Activated CD8-positive, alpha-beta memory T cell treated with anti-CD3 and anti-CD28 coated beads, Interleukin-2, amount 10 ng/mL, durations not matched to agents 7 days and 5 days (primary cell): ENCODE measurements at places on chromosomes 11 and 22.

DNA sequence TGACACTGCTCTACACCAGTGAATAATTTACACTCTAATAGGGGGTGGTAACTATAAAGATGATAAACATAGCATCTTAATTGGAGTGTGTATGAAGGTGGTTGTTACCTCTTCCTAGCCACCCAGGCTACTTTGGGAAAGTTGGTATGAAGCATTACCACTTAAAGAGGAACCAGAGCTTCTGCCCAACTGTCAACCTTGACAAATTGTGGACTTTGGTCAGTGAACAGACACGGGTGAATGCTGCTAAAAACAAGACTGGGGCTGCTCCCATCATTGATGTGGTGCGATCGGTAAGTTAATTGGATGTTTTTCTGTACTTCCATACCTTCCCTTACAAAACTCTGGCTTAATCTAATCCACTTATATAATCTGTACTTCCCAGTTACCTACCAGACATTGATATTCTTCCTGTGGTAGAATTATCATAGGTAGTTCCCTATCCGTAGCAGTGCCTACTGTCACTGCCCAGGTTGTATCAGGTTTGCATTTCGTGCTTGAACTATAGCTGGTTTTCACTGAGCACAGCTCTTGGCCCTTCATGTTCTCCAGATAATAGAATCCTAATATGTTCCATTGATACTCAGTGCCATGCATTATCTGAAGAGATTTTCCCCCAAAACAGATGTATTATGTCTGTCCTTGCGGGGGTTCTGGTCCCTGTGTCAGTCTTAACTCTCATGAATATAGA lies 2.2 kb downstream of the RPL27A start:
- peak; percentile 21 for DNase-seq

DNA sequence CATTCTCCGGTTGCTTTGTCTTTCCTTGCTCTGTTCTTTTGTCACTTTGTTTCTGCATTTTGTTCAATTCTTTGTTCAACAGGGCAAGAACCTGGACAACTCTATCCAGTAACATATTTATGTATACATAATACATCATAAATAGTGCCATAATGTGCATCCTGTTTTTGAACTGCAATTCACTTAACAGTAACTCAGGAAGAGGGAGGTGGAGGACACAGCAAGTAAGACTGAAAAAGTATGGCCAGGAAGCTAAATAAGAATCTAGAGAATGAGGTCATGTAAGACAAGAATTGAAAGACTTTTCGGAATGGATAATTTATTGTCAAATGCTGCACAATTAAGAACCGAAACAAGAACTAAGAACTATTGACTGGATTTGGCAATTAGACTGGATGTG lies 29.2 kb upstream of the CHORDC1 start:
- DNase-seq, result no peak

- DNase-seq, result no peak
Observed at GRCh38 chr11:86177302-86177701, 67.3 kb upstream of the EED start.

DNA sequence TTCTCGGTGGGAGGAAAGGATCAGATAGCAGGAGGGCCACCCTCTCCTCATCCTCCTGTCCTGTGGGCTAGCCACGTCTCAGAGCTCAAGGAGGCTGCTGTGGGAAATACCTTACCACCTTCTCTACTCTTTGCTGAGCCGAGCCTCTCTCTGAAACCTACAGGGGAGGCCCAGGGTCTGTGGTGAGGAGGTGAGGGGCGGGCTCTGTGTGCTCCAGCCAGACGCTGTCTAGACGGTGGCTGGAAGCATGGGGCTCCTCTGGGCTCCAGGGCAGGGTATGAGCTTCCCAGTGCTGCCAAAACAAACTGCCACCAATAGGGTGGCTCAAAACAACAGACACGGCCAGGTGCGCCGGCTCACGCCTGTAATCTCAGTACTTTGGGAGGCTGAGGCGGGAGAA lies 5.5 kb upstream of the TMPRSS6 start:
- DNase-seq, result no peak

DNA sequence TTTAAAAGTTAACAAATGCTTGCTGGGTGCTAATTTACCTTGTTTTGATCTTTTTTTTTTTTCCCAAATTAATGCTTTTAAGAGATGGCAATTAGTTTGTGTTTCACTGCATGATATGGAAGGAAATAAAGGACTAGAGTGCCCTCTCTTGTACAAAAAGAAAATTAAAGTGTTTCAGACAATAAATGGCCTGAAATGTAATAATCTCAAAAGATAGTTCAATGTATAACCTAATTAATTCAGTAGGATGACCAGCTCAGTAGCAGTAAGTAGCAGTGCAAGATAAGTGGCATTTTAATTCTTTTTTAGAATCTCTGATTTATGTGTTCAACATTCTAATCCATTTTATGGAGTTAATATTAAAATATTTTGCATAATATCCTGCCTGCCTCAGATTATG lies 39.9 kb upstream of the MYO18B start:
- no peak for DNase-seq

DNA sequence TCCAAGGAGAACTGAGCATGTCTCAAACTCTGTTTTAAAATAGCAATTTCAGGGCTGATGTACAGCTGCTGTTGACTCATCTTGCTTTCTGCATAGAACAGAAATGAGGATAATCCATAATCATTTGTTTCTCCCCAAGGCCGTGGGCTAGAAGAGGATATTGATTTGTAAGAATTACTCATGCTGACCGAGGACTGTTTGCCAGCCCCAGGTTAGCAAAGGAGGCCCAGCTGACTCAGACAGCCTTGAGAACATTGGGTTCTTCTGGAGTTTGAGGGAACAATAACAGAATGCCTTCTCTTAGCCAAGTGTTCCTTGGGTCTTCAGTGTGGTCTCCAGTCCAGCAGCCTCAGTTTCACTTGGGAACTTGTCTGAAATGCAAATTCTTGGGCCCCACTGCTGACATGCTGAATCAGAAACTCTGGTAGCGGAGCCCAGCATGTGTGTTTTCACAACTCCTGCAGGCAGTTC lies 92.0 kb downstream of the ZC3H12C start:
- DNase-seq, result no peak
